ENCODE measurements at places on chromosomes 11 and 22.
A peak's percentile ranks its signal among the peaks of the same experiment; 100 is the strongest.

GRCh38 chr22:24208012-24208749 is 26.9 kb downstream of the SUSD2 start:
- peak; percentile 53 for DNase-seq

DNA sequence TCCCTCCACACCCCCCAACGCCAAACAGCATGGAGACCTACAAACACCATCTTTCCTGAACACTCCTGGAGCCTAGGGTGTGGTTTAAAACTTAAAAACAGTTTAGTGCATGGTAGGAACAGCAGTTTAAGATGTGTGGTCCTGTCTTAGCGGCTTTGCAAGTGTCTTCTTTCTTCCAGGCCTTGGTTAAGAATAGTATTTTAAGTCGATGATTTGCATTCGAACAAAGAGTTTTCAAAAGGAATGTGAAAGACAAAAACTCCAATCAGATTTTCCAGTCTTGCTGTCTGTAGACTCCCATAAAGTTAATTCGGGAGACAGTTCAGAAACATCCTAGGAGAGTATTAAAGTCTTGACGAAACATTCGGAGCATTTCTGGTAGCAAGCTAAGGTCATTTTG is 3.7 kb downstream of the FGF4 start:
- DNase-seq: no peak

DNA sequence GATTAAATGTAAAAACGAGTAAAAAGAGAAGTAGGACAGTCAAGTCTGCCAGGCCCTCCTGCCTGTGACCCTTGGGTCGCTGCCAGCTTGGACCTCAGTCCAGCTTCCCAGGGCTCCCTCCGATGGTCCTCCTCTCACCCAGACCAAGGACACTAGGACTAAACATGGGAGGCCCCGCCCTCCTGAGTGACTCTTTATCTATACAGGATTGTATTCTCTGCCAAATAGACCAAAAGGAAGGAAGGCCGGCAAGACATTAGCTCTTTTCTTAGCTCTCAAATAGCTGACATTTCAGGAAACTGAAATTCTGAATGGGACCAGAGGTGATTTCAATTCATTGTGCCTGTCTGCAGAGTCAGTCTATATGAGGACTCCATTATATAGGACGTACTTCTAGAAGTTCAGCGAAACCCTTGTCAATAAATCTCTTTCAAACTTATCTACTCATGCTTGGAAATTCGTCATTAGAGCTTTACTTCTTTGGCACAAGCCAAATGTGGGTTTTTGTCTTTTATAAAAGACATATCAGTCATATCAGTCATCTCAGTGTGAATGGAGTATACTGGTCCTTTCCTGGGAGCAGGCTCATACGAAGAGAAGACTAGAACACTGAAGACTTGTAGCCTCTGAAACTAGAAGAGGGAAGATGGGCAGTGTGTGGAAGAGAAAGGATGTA is 28.5 kb downstream of the ADORA2A start:
- DNase-seq: no peak

DNA sequence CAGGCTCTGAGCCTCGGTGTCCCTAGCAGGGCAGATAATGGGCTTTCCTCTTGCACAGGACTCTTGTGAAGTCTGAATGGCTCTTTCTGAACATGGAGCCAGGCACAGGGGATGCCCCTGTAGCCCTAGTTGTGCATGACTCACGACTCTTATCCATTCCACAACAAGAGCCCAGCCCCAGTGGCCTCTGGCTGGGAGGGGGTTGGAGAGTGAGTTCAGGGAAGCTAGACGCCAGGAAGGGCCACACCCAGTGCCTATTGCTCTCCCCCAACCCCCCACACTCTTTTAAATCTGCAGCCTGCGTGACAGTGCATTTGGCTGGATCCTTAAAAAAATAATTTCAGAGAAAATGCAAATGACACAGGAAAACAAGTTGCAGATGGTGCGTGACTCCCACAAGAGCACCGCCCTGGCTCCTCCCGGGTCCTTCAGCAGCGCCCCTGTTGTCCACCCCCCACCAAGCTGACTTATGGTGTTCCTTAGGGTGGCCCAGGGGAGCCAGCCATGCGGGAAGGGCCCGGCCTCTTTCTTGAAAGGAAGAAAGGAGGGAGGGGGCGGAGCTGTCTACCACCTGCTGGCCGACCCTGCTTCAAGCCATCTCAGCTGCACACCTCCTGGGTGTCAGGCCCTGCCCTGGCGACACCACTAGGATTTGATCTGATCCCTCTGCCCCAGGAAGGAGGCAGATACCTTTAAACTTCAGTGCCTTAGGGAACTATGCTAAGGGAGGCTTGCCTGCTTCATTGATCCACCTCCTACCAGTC is 74.7 kb downstream of the MN1 start:
- no peak for DNase-seq

- DNase-seq: peak; percentile 88
These were observed 27.6 kb downstream of the CD5 start for GRCh38 chr11:61129639-61130523.

- no peak for DNase-seq
These were observed 6.5 kb downstream of the AIP start for GRCh38 chr11:67489203-67489884.

- DNase-seq: no peak
These were observed 113.6 kb downstream of the DYNC2H1 start for GRCh38 chr11:103222806-103223205.
